H4 (cell line): ENCODE measurements at places on chromosomes 16 and 17. TPM values are rescaled to one million over a fixed set of nuclear protein-coding genes. Genes with fewer than 3 reads are reported as not detected.

CTCF gene
- total RNA-seq, result 40.9 and 41.3 TPM in 2 replicates

CD300H gene
- total RNA-seq, result 0.78 TPM in 1 of 2 replicates, not detected in the other

ASPA gene
- 0.16 and 0.66 TPM in 2 replicates for total RNA-seq

TBC1D3 gene
- total RNA-seq, result not detected in 2 replicates

IL34 gene
- total RNA-seq, result not detected in 2 replicates

DNA sequence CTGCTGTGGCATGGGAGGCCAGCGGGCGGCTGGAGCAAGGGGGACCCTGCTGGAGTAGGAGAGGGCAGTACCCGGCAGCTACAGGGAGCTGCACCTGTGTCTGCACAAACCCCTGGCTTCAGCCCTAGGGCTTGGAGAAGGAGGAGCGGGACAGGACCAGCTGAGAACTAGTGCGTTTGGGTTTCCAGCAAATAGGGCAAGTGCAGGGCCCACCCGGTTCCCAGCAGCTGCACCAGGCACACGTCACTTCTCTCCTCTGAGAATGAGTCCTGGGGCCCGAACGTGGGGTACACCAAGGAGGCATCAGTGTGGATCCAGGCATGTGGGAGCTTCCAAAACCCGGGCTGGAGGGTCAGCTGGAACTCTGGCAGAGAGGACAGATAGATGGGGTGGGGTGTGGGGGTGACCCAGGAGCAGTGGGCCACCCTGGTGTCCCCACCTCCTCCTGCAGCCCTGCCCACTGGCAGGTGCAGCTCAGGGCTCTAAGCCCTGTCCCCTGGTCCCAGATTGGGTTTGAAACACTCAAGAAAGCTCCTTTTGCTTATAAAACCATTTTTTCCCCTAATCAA lies 5.6 kb downstream of the C16orf89 start:
- DNase-seq, result no peak

DNA sequence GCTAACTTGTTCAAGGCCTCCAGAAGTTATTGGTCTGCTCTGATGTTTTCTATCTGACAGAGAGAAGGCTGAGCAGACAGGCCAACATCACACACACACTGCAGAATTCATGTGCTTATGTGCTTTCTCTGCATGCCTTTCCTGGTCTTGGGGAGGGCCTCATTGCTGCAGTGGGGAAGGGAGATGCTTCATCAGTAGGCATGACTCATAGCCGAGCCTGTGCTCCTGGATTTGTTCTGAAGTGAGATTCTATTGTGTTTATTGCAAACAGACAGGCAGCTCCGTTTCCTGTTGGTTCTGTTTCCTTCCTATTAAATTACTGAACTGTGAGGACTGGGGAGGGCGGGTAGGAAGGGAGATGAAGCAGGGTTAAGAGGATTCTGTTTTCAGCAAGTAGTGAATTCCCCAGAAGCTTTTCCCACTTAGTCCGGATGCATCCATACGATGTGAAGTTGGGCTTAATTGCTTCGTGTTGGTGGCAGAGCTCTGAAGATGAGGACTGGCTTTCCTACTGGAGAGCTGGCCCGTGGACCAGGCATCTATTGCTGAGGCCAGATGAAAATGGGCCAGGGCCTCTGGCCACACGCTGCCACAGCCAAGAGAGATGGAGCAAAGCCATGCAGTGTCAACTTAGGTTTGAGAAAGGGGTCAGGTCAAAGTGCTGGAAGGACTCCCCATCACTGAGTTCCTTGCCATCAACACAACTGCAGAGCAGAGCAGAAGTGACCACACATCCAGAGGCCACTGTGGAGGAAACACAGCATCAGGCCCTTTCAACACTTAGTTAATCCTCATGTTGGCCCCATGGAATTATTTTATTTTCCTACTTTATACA lies 179.3 kb downstream of the UTP18 start:
- DNase-seq, result no peak

- peak; percentile 58 for DNase-seq
Measured at GRCh38 chr17:57032343-57032742, 52.7 kb upstream of the AKAP1 start.

GRCh38 chr16:51538707-51539498 lies 387.8 kb upstream of the SALL1 start:
- DNase-seq, result peak; percentile 95

DNA sequence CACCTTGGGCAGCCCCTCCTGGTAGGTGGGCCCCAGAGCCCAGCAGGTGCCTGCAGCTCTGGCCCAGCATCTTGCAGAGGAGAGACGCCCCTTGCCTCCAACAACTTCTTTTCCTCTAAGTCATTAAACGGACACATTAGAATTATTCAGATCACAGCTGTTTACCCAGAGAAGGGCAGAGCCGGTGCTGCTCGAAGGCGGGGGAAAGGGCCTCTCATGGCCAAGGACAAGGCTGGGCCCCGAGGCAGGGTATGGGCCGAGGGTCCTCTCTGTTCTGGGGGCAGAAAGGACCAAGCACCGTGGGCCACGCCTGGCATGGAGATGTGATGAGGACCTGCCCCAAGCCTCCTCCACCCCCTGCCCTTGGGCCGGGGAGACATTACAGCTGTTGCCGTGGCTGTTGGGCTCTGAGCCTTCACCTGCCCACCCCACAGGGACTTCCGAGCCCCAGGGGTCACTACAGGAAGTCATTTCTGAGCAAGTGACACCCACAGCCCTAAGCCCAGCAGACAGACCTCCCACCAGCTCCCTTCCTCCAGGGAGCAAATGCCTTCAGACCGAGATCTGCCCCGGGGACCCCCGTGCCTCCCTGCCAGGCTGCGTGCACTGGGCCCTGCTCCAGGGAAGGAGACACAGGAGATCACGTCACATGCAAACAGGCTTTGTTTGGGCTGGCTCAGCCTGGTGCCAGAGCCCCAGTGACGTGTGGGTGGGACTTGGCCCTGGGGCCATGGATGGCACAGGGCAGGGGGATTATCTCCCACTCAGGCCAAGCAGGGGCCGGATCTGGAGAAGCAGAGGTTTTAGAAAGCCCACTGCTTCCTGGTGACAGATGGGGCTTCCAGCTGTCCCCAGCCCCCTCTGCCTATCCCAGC lies 699 bp upstream of the PVALEF start:
- no peak for DNase-seq

GRCh38 chr16:30876867-30877266 lies 17.0 kb downstream of the BCL7C start:
- DNase-seq, result no peak

DNA sequence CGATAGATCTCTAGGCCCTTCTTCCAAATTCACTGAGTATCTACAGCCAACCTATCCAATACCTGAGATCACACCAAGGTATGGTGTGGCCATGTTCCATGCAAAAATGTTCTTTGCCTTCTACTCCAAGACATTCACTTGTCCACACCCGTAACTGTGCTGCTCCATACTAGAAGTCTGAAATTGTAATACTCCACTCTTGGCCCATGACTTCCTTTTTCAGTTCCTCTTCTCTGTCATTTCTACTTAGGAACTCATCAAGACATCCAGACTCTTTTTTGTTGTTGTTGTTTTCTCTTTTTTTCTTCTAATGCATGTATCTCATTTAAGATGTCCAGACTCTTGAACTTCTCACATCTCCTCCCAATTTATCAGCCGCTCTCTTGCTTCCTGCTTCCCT lies 42.5 kb upstream of the KSR1 start:
- no peak for DNase-seq

GRCh38 chr17:80738987-80739730 lies 194.5 kb downstream of the RPTOR start:
- no peak for DNase-seq

DNA sequence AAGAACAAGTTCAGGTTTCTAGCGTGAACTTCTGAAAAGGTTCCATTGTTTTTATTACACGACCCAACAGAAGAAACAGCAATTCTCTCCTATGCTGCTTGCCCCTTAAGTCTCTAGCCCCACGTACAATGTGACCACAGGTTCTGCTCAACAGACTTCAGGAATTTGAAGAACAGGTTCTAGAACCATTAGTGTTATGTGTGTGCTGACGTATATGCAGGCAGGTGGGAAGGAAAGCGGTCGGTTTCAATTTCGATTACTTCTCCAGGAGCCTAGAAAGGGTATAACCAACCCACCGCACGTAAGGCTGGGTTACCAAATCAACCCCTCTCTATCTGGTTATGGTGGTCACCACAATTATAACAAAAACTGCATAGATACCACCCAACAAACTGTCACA lies 39.4 kb downstream of the XPO6 start:
- no peak for DNase-seq

DNA sequence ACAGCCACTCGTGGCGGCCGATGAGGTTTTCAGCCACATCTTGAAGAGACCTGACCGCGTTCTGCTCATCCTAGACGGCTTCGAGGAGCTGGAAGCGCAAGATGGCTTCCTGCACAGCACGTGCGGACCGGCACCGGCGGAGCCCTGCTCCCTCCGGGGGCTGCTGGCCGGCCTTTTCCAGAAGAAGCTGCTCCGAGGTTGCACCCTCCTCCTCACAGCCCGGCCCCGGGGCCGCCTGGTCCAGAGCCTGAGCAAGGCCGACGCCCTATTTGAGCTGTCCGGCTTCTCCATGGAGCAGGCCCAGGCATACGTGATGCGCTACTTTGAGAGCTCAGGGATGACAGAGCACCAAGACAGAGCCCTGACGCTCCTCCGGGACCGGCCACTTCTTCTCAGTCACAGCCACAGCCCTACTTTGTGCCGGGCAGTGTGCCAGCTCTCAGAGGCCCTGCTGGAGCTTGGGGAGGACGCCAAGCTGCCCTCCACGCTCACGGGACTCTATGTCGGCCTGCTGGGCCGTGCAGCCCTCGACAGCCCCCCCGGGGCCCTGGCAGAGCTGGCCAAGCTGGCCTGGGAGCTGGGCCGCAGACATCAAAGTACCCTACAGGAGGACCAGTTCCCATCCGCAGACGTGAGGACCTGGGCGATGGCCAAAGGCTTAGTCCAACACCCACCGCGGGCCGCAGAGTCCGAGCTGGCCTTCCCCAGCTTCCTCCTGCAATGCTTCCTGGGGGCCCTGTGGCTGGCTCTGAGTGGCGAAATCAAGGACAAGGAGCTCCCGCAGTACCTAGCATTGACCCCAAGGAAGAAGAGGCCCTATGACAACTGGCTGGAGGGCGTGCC lies 30.1 kb downstream of the CIITA start:
- DNase-seq, result no peak

DNA sequence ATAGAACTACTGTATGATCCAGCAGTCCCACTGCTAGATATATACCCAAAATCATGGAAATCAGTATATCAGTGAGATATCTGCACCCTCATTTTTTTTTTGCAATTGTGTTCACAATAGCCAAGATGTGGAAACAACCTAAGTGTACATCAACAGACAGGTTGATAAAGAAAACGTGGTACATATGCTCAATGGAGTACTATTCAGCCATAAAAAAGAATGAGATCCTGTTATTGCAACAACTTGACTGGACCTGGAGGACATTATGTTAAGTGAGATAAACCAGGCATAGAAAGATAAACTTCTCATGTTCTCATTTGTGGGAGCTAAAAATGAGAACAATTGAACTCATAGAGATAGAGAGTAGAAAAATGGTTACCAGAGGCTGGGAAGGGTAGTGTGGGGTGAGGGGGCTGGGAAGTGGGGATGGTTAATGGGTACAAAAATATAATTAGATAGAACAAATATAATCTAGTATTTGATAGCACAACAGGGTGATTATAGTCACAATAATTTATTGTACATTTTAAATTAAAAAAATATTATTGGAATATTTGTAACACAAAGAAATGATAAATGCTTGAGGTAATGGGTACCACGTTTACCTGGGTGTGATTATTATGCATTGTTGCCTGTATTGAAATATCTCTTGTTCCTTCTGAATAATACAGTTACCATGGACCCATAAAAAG lies 7.8 kb upstream of the KRT10 start:
- DNase-seq, result no peak

DNA sequence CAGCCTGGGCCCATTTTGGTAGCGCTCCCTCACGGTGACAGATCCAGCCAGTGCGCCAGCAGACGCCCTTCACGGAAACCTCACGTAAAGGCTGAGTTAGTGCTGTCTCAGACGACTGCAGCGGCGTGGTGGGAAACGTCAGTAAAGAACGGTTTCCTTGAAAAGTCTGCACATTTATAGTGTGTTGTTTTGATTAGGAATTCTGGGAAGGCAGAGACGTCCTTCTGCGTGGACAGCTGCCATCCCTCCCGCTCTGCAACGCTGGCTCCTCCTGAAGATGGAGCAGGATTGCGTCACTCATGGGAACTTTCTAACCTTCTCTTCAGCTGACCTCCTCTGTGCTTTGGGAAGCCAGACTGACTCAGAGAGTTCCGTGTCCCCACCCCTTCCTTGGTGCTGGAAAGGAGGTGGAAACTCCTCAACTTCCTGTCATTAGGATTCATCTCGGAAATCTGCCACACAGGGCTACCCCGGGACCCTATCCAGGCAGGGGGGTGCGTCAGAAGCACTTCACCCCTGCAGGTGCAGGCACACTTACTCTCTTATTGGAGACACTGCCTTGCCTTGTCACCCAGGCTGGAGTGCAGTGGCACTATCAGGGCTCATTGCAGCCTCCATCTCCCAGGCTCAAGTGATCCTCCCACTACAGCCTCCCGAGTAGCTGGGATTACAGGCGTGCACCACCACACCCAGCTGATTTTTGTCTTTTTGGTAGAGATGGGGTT lies 24.3 kb upstream of the CRISPLD2 start:
- DNase-seq, result no peak

- no peak for DNase-seq
Measured at GRCh38 chr16:919658-920050, 51.1 kb downstream of the LMF1 start.

DNA sequence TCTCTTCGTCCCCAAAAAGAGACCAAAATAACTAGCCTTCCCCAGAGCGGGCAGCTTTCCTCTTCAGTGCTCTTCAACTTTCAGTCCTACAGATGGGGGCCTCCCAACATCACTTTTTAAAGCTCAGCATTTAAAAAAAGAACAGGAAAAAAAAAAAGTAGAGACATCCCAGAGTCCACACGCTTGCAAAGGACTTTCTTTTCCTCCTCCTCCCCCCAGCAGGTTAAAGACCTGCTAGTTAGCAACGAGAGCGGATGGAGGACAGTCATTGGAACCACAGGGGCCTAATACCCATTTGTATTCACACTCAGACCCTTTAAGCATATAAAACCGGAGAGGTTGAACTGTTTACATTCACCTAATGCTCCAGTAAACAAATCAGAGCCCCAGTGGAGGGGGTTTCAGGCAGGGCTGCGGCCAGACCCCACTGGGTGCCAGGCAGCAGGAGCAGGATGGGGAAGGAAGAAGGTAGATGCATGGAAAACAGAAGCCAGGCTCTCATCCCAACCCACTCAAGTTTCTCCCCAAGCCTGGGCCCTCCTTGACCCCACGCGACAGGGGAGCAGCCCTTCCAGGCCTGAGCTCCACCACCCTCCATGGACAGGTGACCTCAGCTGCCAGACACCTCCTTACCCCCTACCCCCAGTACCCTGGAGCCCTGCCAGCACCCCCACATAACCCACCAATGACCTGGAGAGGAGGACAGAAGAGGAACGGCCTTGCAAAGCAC lies 15.2 kb downstream of the ZFHX3 start:
- no peak for DNase-seq
